KBM-7 (cell line): ENCODE measurements at places on chromosomes 4 and X.

- DNase-seq, result peak; percentile 40
Observed at GRCh38 chr4:39029752-39030694, 2.2 kb downstream of the TMEM156 start.

DNA sequence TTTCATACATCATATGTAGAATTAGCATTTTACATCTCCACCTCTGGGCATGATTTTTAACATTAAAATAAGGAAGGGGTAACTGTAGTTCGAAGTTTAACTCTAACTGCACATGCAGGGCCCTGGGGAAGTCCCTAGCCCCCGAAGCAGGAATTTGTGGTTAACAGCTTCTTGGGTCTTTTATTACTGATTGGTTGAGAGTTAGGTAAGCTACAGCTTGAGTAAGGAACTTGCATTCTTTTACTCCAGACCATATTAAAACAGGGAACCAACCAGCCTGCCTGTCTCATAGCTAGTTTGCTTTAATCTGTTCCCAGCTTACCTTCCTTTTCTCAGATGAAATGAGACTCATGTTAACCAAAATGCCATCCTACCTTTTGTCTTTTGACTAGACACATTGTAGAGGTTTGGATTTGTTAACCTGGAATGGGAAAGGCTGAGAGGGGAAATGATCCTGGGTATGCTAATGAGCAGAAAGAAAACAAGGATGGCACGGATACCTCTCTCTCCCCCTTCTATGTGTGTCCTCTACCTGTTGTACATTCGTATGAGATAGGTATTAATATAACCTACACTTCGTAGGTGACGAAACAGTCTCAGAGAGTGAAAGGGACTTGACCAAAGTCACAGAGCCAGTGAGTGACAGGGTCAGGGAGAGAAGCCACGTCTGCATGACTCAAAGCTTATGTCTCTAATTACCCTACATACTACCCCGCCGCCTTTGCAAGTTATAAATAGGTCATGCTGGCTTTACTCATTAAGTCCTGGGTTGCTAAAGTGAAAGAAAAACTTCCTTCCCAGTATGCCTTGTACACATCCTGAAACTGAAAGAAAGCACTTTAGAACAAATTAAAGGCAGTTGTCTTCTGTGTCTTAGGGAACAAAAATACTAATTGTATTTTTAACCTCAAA is 119.5 kb upstream of the AFF2 start:
- peak; percentile 27 for DNase-seq

- no peak for DNase-seq
Observed at GRCh38 chr4:152045807-152046571, 285.2 kb upstream of the GATB start.

- DNase-seq, result no peak
Observed at GRCh38 chr4:84022564-84022963, 476.5 kb downstream of the NKX6-1 start.
